ENCODE measurements at places on chromosomes 3 and 15.

DNA sequence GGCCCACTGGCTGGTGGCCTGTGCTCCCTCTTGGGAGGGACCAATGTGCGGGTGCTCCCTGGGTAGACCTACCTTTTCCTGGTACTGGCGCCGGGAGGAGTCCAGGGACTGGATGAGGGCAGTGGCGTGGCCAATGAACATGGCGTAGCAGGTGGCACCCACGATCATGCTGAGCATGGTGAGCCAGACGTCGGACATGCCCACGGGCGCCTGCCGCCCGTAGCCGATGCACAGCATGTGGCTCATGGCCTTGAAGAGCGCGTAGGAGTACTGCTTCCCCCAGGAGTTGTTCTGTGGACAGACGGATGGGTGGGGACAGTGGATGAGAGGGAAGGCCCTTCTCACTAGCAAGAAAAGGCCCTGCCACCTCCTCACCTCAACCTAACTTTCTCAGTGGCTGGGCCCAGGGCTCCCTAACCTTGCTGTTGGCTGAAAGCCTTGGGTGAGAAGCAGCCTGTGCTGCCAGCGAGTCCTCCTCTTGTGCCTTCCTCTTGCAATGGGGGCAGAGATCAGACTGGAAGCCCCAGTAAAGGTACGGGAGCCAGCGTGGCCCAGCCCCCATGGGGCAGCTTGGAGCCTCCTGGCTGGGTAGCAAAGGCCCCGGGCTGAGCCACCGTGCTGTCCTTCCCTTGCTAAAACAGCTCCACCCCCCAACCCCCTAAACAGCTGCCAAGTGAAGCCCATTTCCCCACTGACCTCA is 39.1 kb downstream of the HCN4 start:
- DNase-seq, result no peak

- DNase-seq, result no peak
Measured at GRCh38 chr3:175404027-175404426, 544.9 kb downstream of the NAALADL2 start.

DNA sequence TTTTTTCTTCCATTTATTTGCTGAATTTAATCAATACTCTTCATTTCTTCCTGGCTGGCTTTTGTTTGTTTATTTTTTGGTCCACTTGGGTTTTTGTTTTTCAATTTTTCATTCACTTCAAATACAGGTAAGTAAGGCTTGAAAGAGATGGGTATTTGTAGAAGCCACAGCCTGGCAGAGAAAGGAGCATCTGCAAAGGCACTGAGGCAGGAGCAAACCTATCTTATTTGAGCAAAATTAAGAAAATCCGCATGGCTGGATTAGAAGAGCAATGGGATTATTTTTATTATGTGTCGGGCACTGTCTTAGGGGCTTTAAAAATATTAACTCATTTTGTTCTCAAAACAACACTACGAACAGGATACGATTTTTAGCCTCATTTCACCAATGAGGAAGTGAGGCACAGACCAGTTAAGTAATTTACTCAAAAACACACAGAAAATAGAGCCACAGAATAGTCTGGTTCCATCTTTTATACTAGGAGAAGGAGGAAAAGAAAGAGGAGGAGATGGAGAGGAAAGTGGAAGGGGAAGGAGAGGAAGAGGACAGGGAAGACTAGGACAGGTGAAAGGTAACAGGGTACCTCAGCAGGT is 35.1 kb upstream of the CCDC80 start:
- DNase-seq, result no peak

GRCh38 chr3:99638167-99638948 is at the start of gene COL8A1:
COL8A1 (plus strand) TSS chr3:99638594; CDS start chr3:99790683, 152,089 bp downstream.
- DNase-seq, result no peak

DNA sequence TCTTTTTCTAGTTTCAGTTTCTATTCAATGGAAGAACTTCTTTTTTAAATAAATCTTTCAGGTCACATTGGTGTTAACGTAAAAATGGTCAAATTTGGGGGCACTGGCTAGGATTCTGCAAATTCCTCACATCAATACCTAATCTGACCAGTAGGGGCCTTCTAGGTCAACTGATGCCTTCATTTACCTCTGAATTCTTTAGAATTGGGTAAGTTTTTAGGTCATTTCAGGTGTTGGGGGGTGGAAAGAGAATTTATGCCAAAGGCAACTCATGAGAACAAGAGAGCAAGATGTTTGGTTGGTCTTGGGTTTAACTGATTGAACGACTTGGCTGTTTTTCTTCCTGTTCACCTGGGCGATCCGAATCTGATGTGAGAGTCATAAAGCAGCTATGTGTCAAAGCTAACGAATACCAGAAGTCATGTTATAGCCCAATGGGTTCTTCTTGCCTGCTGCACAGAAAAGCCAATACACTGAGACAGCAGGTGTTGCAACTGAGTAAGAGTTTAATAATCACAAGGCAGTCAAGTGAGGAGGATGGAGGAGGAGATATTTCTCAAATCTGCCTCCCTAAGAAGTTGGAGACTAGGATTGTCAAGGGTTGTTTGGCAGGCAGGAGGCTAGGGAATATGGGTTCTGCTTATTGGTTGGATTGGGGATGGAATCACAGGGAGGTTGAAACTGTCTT is 15.3 kb downstream of the LRRC49 start:
- no peak for DNase-seq

DNA sequence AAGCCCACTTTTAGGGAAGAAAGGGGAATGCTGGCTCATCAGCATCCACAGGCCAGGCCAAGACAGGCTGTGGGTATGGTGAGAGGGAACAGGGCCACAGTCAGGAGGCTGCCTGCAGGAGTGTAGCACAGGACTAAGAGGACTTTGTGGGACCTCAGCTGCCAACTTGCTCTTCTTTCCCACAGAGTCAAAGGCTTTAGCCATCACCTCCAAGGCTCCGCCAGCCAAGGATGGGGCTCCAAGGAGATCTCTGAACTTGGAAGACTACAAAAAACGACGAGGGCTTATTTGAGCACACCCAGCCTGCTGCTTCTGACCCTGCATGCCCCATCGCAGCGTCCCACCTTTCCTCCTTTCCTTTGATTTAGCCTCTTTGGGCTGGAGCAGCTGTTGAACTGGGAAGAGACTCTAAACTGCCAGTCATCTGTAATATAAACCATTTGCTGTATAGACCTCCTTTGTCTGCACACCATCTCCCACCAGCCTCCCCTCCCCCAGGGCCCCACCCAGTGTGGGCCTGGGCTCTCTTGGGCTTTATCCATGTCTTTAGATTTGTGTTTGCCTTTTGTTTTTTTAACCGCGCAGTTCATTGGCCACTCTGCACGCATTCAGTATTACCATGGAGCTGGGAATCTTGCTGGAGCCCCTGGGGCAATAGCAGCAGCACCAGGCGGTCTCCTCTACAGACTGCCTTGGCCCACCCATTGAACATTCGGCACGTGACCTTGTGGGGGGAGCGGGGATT is 13.1 kb upstream of the ITPKA start:
- no peak for DNase-seq

DNA sequence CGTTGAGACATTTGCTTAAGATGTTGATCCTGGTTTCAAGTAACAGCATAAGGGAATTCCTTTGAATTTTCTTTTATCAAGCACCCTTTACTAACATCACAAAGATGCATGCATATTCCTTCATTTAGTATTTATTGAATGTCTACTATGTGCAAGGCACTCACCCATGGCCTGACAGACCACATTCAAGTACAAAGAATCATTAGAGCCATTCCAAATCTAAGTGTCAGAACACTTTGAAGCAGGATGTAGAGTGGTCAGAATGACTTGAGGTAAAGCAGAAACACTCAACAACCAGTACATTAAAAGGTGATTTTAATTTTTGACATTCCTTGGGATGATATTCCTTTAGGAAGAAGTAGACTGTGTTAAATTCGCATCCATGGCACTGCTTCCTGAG is 6.0 kb upstream of the WDR5B start:
- DNase-seq, result no peak

DNA sequence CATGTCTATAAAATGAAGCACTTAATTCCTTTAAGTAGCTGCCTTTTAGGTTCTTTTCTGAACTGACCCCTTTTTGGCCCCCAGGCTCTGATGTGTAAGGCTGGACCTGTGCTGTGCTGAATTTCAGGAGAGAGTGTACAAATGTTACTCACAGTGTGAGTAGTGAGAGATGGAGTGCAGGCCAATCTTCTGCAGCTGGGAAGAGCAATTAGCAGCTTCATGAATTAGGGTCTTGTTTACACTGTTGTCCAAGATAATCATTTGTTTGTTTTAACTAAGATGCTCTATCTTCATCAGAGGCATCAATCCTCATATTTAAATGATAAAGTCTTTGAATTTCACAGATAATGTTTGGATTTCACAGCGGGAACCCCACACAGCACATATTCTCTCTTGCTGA is 19.4 kb downstream of the ARPP21 start:
- DNase-seq, result no peak

- no peak for DNase-seq
Measured at GRCh38 chr3:128949158-128949557, 44.7 kb downstream of the CFAP92 start.

- DNase-seq, result no peak
Measured at GRCh38 chr15:61196156-61196555, 32.9 kb downstream of the RORA start.

- no peak for DNase-seq
Measured at GRCh38 chr15:78061963-78062427, 15.5 kb downstream of the TBC1D2B start.
